ENCODE measurements at places on chromosomes 5 and 9. TPM values are rescaled to one million over a fixed set of nuclear protein-coding genes. Genes with fewer than 3 reads are reported as not detected.

The TMEM252 gene
- total RNA-seq: not detected

GRCh38 chr9:121269642-121270254 lies 1.8 kb downstream of the GSN start:
- no peak for DNase-seq

- DNase-seq: peak; percentile 50
These were observed 60.6 kb downstream of the HSD17B3 start for GRCh38 chr9:96241391-96241809.

The BTNL9 gene
- not detected for total RNA-seq

DNA sequence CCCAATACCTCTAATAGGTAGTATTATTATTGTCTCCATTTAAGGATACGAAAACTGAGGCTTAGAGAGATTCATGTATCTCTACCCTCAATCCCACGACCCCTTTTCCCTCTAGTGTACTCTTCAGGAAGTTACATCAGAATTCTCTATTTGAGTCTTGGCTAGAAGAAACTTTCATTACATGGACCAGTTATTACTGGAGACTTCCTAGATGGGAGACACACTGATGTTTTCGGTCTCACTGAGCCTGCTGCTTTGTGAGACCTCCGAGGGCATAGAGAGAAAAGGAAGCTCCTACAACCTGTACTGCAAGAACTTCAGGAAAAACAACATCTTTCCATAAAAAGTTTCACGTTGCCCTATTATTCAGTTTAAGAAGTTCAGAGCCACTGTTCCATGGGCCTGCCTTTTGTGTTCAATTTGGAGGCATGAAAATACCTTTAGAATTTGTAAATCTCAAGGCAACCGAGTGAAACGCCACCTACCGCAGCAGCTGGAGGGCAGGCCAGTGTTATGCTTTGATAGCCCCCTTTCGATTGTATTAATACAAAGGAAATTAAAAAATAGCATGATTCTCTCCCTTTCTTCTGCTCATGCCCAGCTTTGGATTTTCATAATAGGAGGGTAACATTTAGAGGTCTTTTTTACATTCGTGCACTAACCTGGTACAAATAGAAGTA lies 223.3 kb downstream of the EBF1 start:
- no peak for DNase-seq

The ZNF367 gene
- total RNA-seq: 26.0 TPM

The IRF1 gene
- total RNA-seq: 238 TPM

- no peak for DNase-seq
These were observed 266.0 kb downstream of the DTWD2 start for GRCh38 chr5:118722122-118723020.

GRCh38 chr9:95005278-95006143 lies 279.0 kb downstream of the AOPEP start:
- DNase-seq: no peak

The C1QTNF2 gene
- not detected for total RNA-seq

The SOX30 gene
- 0.09 TPM for total RNA-seq

DNA sequence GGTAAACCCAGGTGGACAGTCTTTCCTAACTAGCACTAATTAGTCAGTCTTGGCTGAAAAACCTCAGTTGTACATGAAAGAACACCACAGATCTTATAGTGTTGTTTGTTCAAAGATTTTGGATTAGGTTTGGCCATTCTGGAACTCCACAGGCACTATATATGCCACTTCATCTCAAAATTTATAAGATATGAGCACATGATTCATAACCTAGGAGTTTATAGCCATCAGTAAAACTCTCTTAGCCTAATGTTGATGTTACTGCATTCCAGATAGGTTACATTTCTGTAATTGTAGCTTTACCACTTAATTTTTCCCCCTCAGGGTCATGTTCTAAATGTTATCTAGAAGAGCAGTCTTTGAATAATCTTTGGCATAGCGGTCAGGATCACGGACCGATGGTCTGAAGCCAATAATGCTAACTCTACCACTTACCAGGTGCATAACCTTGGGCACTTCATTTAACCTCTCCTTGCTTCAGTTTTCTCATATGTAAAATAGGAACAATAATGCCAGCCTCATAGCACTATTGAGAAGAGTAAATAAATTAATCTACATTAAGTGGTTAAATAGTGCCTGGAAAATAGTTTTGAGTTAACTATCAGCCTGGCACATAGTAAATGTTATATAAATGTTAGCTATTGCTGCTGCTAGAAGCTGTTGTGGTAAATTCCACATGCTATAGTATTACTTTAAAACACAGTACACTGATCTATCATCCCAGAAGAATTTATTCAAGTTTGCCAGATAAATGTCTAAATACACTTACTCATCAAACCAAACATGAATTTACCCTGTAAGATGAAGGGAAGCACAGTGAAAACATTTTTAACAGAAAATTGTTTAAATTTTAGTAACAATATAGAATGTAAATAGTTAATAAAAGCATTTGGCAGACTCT lies 743.9 kb downstream of the NR2F1-AS1 start:
- no peak for DNase-seq

DNA sequence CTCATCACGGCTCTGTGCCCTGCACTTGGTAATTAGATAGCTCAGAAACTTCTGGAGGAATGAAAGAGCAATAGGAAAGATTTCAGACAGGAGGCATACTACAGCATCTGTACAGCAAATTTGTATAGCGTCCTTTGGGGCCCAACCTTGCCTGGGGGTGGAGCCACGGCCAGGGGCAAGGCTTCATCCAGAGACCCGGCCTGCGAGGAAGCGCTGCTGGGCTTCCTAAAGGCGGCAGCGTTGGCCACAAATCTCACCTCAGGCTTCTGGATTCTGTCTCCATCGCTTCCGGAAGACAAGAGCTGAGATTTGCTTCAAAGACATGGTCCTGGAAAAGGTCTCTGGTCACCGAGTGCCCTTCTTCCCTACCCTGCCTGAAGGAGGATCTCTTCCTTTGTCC lies 12.2 kb upstream of the SPATA31D1 start:
- DNase-seq: no peak

DNA sequence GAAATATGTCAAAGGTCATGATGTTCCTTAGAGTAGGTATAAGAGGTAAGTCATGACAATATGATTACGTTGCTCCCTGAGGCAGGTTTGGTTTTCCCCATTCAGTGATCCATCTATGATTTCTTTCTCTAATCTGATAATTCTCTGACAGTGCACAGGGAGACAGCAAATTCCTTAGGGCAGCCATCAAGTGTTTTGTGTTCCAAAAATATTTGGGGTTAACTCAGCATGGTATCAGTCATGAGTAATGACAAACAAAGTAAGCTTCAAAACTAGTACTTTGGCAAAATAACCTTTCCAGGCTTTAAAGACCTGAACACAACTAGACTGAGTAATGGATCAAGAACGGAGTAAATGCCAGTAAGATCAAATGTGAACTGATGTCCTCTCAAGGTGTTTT lies 55.3 kb upstream of the SPATA31E1 start:
- DNase-seq: no peak

The SLC46A2 gene
- not detected for total RNA-seq

- DNase-seq: no peak
These were observed 26.3 kb upstream of the RNF38 start for GRCh38 chr9:36426348-36426747.

GRCh38 chr9:78325343-78325742 lies 28.4 kb downstream of the PSAT1 start:
- DNase-seq: no peak

The C9orf85 gene
- 11.3 TPM for total RNA-seq

The TMEM174 gene
- not detected for total RNA-seq

DNA sequence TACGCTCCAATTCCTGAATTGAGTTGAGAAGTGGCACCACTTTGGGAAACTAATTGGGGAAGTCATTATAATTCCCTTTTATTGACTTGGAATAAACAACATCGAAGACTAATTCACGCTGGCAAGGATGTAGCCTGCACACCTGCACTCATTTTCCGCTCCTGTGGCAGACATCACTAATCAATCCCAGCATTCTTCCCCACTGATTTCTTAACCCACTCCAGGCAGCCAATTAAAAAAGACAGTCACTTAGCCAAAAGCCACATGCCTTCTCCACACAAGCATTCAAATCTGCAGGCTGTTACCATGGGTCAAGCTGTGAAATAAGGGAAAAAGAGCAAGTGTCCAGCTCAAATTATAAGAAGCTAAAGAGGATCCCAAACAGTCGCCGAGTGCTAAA lies 68.2 kb upstream of the HRH2 start:
- no peak for DNase-seq

The GMCL2 gene
- total RNA-seq: not detected

The SPINK7 gene
- total RNA-seq: not detected

DNA sequence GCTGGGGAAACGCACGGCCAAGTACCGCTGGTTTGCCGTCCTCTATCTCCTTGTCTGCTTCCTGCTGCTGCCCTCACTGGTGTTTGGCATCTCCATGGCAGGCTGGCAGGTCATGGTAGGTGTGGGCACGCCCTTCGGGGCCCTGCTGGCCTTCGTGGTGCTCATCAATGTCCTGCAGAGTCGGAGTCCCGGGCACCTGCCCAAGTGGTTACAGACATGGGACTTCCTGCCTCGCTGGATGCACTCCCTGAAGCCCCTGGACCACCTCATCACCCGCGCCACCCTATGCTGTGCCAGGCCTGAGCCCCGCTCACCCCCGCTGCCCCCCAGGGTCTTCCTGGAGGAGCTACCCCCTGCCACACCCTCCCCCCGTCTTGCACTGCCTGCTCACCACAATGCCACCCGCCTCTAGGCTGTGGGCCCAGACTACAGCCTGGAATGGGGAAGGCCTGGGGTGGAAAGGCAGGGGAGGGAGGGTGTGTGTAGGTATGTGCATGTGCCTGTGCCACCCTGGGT lies 2.5 kb downstream of the PFN3 start:
- no peak for DNase-seq

The POU5F2 gene
- total RNA-seq: 1.4 TPM

DNA sequence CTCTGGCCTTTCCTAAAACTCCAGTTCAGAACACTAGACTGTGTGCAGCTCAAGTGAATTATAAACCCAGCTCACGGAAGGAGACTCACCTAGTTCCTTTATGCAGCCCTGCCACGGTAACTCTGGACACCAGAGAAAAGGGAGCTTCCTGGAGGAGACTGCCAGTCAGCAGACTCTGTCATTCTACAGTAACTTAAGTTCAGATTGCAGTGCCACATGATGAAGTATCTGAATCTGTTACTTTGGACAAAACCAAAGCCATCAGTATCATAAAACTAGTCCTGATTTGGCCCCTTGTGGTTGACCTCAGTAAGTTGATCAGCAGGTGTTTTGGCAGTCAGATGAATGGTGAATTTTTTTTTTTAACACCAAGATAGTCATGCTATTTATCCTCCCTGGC lies 2.7 kb downstream of the MTRR start:
- no peak for DNase-seq

The CNTNAP3 gene
- total RNA-seq: not detected

The DMRT3 gene
- not detected for total RNA-seq

DNA sequence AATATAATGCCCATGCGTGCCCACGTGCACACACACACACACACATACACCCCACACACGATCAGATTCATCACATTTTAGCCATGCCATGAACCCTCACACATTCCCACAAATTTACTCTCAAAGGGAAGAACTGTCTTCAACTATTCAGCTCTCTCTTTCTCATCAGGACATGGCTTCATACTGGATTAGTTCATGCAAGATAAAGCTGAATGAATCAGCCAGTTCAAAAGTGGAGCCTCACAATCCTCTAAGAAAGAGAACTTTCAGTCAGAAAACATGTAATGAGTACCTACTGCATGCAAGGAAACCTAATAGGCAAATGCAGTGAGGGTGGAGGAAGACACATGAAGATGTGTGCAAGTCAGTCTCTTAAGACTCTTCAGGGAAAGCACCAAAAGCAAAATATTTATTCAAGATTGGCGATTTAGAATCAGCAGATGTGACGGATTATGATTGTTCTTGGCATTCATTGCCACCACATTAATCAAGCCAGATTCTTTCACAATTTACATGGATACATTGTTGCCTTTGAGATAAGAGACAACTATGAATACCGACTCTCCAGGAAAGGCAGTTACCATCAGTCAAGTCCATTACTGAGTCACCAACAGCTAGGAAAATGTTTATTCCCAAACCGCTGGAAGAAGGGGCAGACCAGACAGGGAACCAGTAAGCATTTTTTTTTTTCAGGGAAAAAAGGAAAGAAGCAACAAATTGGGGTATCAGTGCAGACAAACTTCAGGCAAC lies 30.3 kb upstream of the PUM3 start:
- no peak for DNase-seq

The ARHGEF28 gene
- 0.14 TPM for total RNA-seq

DNA sequence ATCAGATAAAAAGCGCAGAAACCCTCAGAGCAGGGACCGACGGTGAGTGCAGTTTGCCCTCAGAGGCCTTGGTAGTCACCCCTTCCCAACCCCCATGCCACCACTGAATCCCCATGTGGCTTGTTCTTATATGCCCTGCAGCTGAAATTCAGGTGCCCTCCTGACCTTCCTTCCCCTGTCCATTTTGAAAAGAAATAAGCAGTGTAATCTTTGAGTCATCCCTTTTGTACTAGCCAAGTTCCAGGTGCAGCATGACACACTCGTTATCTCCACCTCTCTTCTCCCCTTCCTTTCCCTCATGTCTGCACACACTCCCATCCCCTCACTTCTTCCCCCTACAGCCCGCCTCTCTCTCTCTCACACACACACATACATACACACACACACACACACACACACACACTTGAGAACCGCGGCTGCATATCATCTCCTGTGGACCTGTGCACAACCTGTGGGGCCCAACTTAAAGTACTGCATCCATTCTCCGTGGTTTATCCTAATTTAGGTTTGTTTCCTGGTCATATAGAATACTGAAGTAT lies 53.1 kb downstream of the SYK start:
- no peak for DNase-seq

The FCN1 gene
- total RNA-seq: 2.3 TPM

DNA sequence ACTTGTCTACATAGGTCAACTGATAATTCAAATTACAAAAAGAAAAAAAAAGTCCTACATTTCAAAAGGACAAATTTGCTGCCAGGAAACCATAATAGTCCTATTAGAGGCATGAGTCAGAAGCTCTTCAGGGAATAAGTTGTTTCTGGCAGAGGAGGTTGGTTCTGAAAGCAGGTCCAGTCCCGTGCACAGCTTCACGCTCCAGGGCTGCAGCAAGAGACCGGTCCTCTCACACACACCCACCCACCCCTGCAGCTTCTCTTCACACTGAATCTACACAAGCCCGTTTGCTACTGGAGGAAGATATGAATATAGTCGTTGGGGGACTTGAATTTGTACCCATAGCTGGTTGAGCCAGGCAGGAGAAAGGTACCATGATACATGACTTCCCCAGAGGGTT lies 36.9 kb upstream of the SLC1A3 start:
- DNase-seq: no peak

The GNG10 gene
- total RNA-seq: 18.5 TPM

DNA sequence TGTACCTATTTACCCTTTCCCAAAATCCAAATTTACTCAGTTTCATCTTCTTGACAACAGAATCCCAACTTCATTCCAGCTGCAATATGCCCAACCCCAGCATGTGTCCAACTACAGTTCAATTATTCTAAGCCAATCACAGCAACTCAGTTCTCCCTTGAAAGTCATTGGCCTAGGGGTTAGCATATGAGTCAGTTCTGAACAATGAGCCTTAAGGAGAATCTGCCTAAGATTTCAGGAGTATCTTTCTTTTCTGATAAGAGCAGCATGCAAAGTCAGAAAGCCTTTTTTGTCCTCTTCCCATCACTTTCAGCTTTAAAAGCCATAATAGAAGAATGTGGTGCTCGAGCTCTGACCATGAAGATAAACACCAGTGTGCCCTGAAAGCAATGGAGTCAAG lies 44.4 kb upstream of the RASGRF2 start:
- no peak for DNase-seq

The SPATA31A3 gene
- not detected for total RNA-seq

The PCA3 gene
- not detected for total RNA-seq

- no peak for DNase-seq
These were observed 154.1 kb downstream of the ARHGAP26 start for GRCh38 chr5:142924135-142924883.

The UIMC1 gene
- total RNA-seq: 54.1 TPM

GRCh38 chr9:90505695-90506094 lies 136.9 kb downstream of the DIRAS2 start:
- DNase-seq: no peak

The PCYOX1L gene
- 32.4 TPM for total RNA-seq
